ENCODE measurements at places on chromosomes 4 and X.

- no peak for DNase-seq
Observed at GRCh38 chr4:102715057-102715456, 45.7 kb downstream of the MANBA start.

- no peak for DNase-seq
Observed at GRCh38 chrX:23559975-23560374, 107.3 kb upstream of the PRDX4 start.

DNA sequence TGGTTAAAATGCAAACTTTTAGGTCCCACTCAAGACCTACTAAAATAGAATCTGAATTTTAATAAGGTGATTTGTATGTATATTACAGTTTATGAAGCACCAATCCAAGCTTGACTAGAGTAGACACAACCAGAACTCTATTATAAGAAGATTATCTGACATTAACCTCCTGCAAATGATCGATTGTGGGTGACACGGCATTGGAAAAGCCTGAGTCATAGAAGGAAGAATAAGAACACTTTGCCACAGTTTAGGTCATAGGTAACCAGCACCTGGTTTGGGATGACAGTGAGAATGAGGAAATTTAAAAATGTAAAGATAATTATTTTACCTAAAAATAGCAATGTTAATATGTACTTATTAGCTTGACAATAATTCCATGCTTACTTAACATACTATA is 15.2 kb downstream of the PDGFC start:
- no peak for DNase-seq

- no peak for DNase-seq
Observed at GRCh38 chrX:156004256-156004655, 6.8 kb downstream of the IL9R start.

DNA sequence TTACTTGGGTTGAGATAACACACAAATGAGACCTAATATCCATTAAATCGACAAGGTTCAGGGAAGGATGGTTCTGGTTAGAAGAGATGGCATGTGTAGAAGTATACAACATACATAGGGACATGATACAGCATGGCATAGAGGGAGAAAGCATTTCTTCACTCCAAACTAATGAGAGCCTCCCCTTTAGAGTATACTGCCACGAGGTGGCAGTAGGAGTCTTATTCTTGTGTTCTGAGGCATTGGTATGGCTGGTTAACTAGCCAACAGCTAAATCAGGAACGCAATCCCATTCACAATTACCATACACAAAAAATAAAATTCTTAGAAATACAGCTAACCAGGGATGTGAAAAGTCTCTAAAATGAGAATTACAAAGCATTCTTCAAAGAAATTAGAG is 29.1 kb upstream of the TRO start:
- peak; percentile 28 for DNase-seq

DNA sequence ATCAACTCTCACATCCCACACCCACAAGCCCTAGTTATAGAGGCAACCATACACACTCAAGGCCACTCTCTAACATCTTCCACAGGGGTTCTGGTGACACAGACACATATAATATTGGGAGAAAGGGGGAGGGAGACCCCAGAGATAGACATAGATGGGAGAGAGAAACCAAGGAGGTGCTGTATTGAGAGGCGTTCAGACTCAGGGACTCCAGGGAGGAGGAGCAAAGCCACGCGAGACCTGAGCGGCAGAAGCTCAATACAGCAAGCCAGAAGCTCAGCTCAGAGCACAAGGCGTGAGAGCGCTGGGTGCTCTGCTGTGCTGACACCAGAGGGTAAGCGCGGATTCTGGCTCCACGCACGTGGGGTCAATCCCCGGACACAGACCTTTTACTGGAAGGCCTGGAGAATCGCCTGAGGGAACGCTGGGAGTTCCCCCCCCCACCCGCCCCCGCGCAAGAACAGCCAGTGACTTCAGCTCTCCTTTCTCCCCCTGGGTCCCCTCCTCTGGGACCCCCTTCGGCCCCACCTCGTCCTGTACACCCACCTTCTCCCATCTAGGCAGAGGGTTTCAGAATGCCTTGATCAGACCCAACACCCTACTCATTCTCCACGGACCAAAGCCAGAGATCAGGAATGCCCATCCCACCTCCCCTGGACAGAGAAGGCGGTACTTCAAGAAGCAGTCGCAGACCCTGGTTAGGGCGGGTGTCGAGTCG is 8.7 kb downstream of the MSX1 start:
- DNase-seq = no peak

DNA sequence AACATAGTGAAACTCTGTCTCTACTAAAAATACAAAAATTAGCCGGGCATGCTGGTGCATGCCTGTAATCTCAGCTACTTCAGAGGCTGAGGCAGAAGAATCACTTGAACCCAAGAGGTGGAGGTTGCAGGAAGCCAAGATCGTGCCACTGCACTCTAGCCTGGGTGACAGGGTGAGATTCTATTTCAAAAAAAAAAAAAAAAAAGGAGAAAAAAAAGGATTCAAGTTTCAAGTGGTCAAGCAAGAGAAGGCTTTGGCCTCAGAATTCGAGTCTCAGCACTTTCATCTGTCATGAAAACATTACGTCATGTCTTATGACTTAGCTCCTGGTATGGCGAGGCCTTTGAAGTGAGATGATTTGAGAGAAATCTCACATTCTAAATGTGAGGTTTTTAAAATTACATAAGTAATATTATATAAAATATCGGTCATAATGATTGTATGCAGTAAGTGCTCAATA is 21.2 kb upstream of the DHRSX start:
- no peak for DNase-seq

DNA sequence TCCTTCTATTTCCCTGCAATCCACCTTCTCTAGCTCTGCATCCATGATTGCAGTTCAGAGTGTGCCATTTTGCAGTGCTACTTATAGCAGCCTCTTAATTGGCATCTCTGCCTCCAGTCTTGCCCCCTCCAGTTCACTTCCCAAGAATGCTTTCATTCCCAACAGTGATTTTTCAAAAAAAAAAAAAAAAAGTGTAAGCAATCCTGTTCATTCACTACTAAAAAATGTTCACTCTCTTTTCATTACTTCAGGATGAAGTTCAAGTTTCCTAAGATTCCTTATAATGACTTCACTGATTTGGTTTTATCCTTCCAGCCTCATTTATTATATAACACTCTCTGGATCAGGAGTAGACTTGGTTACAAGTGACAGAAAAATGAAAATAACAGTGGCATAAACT is 124.7 kb upstream of the LNX1 start:
- no peak for DNase-seq

DNA sequence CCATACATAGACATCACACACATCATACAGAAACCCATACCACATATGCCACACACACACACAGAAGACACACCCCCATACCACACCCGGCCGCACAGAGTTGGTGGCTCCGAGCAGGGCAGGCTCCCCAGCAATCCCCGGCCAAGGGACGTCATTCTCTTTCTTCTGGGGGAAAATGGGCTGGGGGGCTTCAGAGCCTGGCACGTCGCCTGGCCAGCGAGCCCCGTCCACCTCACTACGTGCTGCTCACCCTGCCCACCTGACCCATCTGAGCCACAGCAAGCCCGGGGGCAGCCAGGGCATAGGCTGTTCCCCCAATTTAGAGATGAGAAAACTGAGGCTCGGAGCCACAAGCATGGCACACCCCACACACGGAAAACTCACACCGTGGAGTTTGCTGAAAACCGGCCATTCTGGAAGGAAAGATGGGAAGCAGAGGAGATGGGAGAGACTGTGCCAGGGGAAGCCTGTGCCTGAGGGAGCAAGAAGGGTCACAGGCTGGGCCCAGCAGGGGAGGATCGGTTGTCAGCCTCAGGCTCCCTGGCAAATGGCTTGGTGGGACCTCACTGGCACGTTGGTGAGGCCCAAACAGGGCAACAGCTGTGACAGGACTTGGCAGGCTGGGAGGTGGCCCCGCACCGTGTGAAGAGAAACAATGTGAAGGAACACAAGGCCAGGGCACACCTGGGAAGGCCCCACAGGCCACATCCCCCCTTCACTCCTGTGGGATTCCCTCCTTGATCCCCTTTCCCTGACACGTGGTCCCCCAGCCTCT is 73.2 kb downstream of the JAKMIP1 start:
- no peak for DNase-seq

DNA sequence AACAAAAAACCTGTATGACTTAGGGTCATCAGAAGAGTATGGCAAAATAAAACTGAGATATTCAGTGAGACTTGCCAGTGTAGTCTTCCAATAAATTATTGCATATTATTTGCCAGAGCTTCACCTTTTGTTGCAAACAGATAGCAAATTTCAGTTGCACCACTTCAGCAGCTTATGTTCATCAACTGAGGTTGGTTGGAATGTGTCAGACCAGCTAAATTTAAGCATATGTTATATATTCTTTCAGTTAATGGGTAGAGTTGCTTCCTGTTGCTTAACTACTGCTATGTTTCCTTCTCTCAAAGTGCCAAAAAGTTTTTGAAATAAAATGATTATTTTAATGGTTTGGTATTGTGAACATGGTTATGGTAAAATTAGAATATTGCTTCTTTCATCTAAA is 61.5 kb downstream of the GALNT7 start:
- no peak for DNase-seq

DNA sequence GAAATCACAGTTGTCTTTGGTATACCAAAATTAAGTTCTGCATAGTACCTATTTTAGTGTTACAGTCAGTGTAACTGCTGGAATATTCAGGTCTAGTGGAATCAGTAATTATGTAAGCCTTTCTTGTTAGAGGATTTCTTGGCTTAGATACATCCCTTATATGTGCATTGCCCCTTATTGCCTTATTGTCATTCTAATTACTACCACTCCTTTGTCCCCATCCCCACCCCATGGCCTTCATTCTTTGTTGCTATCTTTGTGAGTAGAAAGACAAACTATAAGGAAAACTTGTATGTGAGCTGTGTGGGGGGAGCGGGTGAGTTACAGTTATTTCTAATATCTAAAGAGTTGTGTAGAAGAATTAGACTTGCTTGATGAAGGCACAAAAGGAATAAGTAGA is 36.9 kb upstream of the RPA4 start:
- no peak for DNase-seq

- no peak for DNase-seq
Observed at GRCh38 chr4:13659341-13660070, 32.0 kb upstream of the BOD1L1 start.

DNA sequence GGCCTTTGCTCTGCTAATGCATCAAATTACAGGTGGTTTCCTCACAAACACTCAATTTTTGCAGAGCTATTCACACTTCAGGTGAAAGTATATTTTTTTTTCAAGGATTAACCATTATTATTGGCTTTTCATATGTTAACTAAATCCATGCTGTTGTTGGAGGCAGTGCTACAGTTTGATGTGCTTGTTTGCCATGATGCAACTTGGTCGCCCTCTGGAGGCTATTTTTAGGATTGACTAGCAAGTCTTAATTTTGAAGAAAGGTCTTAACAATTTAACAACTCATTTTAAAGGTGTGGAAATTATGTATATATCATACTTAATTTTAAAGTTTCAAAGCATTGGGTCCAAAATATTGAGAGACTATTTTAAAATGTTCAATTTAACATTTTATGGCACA is 168.8 kb upstream of the FAM47A start:
- peak; percentile 21 for DNase-seq

GRCh38 chr4:61411241-61411640 is 211.1 kb downstream of the ADGRL3 start:
- no peak for DNase-seq

DNA sequence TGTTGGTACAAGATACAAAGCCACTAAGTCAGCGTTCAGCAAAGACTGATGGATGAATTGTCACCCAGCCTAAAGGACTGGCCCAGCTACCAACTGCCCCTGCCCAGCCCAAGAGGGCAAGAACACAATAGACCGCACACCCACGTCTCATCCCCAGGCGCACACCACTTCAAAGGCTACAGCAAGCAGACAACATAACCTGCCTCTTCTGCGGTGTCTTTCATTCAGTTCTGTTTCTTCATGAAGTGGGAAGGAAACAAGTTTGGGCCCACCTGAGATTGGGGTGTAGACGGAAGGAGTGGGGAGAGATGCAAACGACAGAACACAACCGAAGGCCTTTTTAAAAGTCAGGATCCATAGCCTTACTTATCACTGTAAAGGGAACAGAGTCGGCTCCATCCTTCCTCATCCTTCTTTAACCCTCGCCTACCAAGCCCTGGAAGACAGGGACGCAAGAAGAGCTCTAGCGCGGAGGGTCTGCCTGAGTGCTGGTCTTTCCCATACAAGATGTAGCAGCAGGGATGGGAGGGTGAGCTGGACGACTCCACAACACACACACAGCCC is 691 bp downstream of the SCARB2 start:
- DNase-seq = peak; percentile 49

DNA sequence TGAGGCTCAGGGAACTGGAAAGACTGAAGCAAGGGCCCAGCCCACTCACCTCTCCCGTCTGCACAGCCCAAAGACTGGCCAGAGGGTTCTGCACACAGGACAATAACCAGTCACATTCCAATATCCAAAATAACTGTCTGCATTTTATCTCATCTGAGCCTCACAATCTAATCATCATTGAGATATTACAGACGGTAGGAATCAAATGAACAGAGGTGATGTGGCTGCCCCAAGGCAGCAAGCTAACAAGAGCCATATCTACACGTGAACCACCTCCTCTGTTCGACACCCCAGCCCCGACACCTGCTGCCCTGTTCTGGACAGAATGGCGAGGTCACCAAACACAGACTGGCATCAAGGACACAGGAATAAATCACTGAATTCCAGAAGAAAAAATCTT is 60.5 kb downstream of the AFAP1 start:
- no peak for DNase-seq

DNA sequence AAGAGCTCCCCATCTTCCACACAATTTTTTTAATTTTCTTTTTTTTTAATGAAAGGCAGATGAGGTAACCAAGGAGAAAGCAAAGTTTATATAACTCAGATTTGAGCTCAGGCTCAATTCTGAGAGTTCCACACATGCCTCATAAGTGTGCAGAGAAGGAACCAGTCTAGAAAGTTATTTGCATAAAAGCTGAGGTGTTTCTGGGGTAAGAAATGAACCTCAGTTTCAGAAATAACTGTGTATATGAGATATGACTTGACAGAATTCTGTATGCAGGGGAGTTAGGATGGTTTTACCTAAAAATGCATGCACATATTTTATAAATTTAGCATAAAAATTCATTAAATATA is 51.3 kb downstream of the DTHD1 start:
- DNase-seq = no peak

- peak; percentile 69 for DNase-seq
Observed at GRCh38 chrX:9464435-9465371, at the start of gene TBL1X. Gene TBL1X, plus strand, starts transcription at chrX:9465058. Its CDS starts 188,529 bp downstream, at chrX:9653587.

- DNase-seq = peak; percentile 77
Observed at GRCh38 chr4:8403173-8403753, 37.3 kb downstream of the ACOX3 start.
